HL-60 (cell line): ENCODE measurements at places on chromosomes 6 and 20.

- DNase-seq = peak; percentile 2
Observed at GRCh38 chr6:18186033-18186432, 30.8 kb downstream of the KDM1B start.

GRCh38 chr20:12019715-12020114 lies 102.0 kb downstream of the BTBD3 start:
- no peak for DNase-seq

GRCh38 chr6:116447496-116448011 lies 13.6 kb upstream of the CALHM6 start:
- DNase-seq = peak; percentile 78

DNA sequence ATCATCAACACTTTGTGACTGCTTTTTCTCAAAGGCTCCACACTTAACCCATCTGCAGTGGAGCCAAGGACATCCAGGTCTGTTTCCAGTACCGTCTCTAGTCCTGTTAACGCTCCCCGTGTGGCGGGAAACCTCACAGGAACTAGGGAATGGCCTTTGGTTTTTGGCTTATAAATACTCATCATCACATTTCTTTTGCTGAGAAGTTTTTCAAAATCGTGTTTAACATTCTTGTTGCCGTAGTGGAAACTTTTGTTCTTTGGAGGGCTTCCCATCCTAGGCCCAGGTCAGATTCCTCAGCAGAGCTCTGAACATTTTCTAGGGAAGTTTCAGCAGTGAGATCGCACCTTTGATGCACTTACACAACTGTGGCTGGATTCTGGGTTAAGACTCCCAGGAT lies 24.6 kb downstream of the DAAM2 start:
- no peak for DNase-seq

DNA sequence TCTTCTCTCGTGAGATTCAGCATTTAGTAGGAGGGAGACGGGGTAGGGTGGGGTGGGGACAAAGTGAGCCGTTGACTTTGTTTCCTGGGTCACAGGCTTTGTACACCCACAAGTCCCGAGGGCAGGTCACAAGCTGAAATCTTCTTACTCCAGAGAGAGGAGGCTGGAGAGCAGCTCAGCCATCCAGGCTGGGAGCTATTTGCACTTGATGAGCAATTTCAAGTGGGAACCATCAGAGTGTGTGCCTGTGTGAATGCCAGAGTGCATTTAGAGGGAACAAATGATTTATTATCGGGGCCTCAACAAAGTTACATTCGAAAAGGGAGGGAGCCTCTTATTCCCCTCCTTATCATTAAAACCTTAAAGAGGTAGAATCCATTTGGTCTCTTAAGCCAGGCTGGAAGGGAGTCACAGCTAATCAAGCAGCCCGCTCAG lies 155.7 kb upstream of the JARID2 start:
- no peak for DNase-seq

DNA sequence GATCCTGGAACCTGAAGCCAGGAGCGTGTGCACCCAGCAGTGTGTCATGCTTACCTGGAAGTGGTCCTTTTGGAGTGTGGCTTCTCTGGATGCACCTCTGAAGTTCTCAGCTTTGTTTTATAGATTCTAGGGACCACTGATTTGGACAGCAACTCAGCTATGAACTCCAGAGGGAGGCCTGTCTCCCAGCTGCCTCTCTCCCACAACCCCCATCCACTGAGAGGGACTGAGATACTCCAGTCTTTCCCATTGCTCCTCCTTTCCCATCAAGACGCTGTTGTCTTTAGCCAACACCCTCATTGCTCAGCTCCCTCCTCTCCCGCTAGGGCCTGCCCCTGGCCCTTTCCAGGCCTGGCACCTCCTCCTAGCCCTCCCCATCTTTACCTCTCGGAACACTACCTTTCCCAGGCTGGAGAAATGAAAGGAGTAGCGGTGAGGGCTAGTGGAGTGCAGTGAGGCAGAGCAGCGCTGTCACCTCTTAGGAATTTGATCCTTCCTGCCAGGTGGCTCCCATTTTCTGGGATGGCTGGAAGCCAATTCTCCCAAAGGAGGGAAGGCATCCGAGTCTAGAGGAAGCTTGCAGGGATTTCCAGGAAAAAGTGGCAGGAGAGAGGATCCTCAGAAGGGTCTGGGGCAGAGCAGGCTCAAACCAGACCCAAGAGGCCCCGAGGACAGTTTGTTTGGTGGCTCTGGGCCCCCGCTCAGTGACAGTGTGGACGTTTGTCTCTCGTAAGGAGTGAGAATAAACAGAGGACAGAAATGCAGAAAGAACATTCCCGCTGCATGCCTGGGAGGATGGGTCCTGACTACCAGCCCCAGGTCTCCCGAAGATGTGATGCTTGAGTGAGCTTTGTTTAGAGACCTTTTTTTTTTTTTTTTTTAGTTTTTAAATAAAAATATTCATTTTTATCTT lies at the start of gene LRRN4:
LRRN4 (minus strand) TSS at position 285 of the 913 bp plus-strand sequence. CDS start 1,261 bp downstream, outside the sequence.
- no peak for DNase-seq

GRCh38 chr6:82783587-82784236 lies 281.9 kb downstream of the UBE3D start:
- no peak for DNase-seq

GRCh38 chr6:47043286-47043685 lies 1.2 kb upstream of the ADGRF1 start:
- no peak for DNase-seq

DNA sequence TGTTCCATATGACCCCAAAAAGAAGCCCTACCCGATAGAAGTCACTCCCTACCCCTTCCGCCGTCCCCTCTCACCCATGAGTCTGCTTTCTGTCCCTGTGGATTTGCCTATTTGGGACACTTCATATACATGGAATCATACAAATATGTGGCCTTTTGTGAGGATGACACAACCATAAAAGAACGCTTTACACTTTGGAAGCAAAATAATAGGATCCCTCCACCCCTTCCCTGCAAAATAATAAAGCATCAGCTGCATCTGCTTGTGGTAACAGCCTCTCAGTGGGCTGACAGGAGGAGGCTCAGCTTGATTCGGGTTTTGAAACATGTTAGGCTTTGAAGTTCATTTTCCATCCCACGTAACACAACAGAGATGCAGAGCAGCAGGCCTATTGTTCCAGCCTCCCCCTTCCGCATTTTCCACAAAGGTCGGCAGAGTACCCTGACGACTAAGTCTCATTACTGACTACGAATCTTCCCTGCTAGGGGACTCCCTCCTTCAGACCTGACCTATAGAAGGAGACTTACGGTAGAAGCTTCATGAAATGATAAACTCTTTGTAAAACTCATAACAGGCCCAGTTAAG lies 99.1 kb downstream of the ALDH8A1 start:
- DNase-seq = no peak

DNA sequence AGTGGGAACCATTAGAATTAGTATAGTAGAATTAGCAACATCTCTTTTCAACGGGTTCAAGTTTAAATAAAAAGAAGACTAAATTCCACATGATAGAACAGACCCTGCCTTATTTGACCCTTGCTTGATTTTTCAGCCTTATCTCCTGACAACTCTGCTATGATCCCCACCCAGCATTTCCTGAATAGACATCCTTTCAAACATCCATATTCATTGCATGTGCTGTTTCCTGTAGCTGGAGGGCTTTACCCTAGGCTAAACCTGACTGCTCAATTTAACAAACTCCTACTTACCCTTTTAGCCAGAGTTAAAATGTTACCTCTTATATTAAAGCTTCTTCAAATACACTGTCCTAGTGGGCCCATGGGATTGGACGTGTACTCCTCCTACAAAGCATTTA lies 594.8 kb upstream of the ARID1B start:
- no peak for DNase-seq

GRCh38 chr6:112432853-112433252 lies 85.7 kb downstream of the RFPL4B start:
- DNase-seq = no peak

DNA sequence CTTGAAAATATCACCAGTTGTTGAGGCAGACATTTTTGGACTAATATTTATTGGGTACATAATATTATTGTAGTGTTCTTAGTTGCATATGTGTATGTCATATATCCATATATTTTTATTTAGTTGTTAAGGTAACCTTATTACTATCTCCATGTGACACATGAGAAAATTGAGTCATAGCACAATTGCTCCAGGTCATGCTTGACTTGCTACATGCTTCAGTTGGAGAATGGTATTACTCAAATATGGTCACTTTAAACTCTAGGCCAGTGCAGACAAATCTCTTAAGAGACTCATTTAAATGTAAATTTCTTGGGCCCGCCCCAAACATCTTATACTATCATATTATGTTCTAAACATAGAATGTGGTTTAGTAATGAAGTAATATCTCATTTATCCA lies 246.1 kb downstream of the RIMS1 start:
- DNase-seq = no peak

- DNase-seq = peak; percentile 11
Observed at GRCh38 chr20:5448449-5449118, 131.8 kb upstream of the PROKR2 start.

- no peak for DNase-seq
Observed at GRCh38 chr6:21753241-21754108, 159.9 kb downstream of the SOX4 start.

- no peak for DNase-seq
Observed at GRCh38 chr6:33704215-33705066, 7.1 kb downstream of the UQCC2 start.

- no peak for DNase-seq
Observed at GRCh38 chr6:108736002-108736361, 112.2 kb upstream of the ARMC2 start.

DNA sequence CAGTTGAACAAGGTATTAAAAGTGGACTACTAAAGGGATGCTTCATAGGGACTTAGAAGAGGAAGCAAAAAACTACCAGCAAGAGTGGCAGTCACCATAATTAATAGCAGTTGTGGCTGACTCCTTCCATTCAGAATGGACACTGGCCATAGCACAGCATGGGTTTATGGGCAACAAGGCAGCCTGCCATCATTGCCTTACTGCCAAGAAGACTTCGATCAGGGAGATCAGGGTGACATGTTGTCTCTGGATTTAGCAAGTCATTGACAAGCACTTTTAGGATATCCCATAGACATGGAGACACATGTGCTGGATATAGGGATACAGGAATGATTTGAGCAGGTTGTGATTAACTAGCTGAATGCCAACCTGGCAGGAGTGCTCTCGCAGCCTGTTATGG lies 35.3 kb upstream of the RIPOR2 start:
- DNase-seq = no peak

DNA sequence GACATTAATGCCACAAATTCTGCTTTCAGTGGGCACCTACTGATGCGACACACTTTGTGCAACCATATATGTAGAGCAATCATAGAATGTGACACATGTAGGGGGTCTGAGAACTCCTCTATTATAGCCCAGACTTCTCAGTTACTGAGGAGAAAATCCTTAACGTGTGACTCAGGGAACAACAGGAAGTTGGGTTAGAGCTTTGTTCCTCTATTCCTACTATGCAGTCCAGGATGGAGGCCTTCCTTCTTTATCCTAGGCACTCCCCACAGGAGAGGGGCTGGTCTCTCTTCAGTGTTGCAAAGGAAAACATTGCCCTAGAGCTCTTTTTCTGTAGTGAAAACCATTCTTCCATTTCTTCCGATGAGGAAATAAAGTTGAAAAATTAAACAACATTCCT lies 39.6 kb upstream of the RCAN2 start:
- no peak for DNase-seq

- DNase-seq = no peak
Observed at GRCh38 chr6:106206905-106207304, 118.7 kb downstream of the ATG5 start.

DNA sequence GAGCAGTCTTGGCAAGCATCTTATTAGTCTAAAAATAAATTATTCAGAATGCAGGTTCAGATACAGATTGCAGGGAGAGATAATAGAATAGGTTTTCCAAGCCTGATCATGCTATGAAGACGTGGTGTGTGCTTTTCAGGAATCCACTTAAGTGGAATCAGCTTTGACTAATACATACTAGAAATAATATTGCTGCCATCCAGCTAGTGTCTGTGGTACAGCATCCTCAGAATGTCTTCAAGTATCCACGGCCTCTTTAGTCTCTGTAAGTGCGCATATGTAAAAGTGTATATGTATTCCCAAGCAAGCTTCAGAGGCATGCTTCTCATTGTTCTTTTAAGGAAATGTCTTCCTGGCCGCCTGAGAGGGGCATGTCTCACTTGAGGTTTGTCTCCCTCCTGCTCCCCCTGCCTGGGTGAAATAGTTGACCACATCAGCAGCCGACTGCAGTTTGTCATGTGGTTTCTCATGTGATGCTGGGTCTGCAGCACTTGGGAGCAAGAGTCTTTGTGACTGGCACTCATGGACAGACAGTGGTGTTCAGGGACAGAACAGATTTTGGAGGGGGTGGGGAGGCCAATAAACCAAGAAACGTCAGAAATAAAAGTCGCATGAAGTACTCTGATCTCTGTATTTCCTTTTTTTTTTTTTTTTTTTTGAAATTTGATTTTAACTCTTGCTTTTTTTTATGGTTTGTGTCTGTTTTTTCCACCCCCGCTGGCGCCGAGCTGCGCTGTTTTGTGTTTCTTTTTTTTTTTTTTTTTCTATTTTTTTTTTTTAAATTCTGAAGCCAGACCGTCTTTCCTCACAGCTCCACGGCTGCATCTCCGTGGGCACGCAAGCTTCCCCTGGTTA lies 150.8 kb downstream of the PRL start:
- peak; percentile 49 for DNase-seq

- DNase-seq = no peak
Observed at GRCh38 chr6:168078175-168078942, 653 bp downstream of the FRMD1 start.

- no peak for DNase-seq
Observed at GRCh38 chr20:45507011-45507820, 8.2 kb downstream of the SPINT3 start.

DNA sequence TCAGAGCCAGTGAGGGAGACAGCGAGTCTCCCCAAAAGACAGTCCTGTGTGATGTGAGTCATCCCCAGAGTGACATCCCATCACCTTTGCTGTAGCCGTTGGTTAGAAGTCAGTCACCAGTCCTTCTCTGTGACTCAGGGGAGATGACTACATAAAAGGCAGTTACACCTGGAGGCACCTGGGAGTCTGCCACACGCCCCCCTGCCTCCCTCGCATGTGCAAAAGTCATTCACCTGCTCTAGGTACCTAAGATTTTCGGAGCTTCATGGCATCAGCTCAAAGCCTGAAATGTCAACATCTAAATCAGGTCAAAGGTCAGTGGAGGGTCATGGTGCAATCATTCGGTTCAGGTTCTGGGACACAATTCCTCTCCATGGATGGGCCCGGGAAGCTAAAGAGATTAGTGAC lies 50.3 kb downstream of the PRR18 start:
- no peak for DNase-seq

DNA sequence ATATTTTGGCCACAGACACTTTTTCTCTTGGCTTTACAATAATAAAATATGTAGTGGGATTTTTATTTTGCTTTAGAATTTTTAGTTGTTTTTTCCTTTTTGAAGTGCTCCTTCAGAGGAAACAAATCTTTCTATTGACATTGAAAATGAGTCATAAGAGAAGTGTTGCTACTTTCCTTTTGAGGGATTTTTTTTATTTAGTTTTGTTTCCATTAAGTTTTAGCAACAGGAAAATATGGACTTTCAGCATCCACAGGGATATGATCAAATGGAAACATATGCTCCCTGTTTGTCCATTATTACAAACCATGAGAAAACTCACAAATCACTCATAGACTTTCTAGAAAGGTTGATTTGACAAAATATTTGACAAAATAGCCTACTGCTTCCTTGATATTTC lies 65.3 kb upstream of the BMP2 start:
- DNase-seq = no peak
